Stimulated activated CD8-positive, alpha-beta memory T cell treated with anti-CD3 and anti-CD28 coated beads, Interleukin-4, amount 100 ng/mL, for 1 hour (primary cell): ENCODE measurements at places on chromosomes 2 and 18.

GRCh38 chr2:236825989-236826510 is 256.4 kb downstream of the ACKR3 start:
- no peak for DNase-seq

GRCh38 chr2:56476509-56477071 is 292.8 kb downstream of the CCDC85A start:
- DNase-seq, result no peak

- no peak for DNase-seq
These were observed 80.4 kb downstream of the LIMS1 start for GRCh38 chr2:108614659-108615058.

GRCh38 chr18:74457725-74458421 is 765 bp upstream of the DIPK1C start:
- no peak for DNase-seq

- DNase-seq, result no peak
These were observed 17.9 kb upstream of the CREB1 start for GRCh38 chr2:207511851-207512250.

DNA sequence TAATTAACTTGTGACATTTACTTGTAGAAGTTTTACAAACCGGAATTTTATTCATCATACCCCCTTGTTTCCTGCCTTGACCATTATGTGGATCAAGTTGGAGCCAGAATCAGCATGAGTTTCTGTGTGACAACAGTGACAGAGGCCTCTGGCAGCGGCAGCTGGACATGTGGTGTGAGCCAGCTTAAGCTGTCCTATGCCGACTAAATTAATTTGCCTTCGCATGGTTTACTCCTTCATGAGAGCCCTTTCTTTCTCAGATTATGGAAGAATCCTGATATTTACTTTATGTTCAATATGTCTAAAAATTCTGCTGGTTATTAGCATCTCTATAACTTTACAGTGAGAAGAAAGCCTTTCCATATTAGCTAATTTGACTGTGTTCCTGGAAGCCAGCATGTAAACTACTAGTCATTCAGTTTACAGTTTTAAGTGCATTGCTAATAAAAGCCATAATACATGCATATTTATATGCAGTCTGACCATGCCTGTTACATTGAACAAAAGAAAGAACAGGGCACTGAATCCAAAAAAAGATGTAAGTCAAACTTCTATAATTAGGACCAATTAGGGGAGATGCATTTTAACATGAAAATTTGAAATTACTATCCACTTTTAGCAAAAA is 495.8 kb upstream of the ACVR2A start:
- DNase-seq, result no peak

- DNase-seq, result no peak
These were observed 354.7 kb downstream of the PARD3B start for GRCh38 chr2:204899983-204900382.

GRCh38 chr18:58104096-58104495 is 60.1 kb downstream of the NEDD4L start:
- DNase-seq, result no peak

- DNase-seq, result no peak
These were observed 28.4 kb downstream of the HK2 start for GRCh38 chr2:74862020-74862964.

GRCh38 chr2:186027922-186028321 is 289.3 kb downstream of the FSIP2 start:
- DNase-seq, result no peak

DNA sequence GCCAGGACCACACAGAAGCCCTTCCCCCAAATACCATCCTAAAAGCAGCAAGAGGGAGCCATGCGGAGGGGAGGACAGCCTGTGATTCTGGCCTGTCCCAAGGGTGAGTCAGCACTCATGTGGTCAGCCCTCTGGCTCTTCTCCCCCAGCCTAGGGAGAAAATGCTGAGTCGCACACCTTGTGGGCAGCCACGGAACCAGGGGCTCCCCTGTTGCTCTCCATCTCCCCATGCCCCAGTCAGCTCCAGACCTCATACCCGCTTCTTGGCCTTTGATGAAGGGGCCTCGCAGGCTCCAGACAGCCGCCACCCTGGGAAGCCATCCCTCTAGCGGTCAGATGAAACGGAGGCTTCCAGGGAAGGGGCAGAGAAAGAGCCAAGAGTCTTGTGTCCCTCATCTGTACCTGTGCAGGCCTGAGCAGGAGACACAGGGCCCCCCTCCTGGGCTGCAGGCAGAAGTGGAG is 181.3 kb upstream of the SIX2 start:
- no peak for DNase-seq

DNA sequence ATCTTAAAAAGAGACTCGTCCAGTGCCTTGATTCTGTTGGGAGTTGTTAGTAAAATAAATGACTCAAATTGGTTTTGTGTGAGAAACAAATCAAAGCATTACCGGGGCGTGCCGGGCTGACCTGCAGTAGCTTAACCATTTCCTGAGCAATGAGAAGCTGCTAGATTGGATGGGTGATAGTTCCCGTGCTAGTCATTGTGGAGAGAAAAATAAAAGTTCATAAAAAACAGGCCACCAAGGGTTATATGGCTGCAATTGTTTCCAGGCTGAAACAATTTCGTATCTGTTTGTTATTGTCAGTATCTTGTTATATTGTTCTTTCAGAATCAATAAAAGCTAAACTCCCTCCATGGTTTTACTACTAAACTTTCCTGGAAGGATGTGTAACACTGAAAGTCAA is 314.4 kb downstream of the MTX2 start:
- DNase-seq, result no peak

DNA sequence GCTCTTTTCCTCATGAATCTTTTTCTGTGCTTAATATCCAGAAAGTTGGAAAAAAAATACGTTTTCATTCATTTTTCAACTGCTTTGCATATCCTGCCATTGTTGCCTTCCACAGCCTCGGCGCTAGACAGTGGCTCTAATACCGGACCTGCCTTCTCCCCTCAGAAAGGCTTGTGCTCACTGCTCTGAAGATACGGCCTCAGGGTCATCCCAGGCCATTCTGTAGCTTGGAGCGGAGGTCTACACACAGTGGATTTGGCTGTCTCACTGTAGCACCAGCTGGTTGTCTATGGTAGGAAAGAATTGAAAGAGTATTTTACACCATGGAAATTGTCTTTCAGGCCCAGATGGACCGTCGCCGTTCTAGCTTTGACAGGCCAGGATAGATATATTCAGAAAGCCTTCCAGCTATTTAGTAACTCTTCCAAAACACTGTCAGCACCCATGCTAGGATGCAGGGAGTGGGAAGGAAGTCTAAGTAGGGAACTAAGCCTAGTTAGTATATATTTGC is 242.0 kb downstream of the TMEM182 start:
- no peak for DNase-seq

GRCh38 chr2:74703373-74703772 is 49.3 kb downstream of the SEMA4F start:
- no peak for DNase-seq

- no peak for DNase-seq
These were observed 58.2 kb downstream of the ITGB6 start for GRCh38 chr2:160141912-160142311.

DNA sequence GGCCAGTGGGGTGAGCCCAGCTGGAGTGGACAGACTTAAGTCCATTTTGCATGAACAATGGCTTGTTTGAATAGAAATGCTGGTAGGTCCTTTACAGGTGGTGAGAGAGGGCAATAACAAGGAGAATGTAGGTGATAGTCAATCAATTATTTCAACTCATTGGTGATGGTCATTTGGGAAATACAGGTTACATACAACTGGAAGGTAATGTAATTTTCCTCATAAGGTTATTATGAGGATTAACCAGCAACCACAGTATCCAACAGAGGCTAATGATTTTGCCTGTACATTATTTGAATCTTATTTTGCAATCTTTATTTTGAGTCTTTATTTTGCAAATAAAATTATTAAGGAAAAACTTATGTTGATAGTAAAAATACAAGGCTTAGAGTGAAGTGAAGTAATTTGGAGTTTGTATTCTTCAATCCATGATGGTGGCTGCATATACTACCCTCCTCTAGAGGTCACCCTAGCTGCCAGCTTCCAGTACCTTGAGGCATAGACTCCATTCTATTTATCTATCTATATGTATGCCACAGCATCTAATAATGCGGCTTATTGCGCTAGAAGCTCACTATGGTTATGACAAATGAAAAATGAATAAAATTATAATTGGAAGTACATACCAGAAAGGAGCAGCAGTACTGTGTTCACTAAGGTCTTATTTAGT is 20.5 kb upstream of the HNMT start:
- no peak for DNase-seq

DNA sequence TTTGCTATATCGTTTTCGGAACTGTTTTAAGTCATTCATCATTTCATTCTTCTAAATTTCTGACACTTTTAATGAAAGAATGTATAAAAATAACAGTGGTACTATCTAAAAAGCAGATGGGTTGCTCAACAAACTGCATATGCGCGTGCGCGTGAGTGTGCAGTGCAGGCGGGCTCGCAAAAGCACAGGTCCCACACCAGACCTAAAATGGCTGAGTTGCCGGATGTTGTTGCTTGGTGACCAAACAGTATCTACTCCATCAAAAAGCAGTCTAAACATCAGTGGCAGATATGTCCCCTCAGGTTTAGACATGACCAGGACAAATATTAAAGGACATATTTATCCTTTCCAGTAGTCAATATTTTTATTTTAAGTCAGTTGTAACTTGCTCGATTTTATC is 5.1 kb downstream of the NOL4 start:
- DNase-seq, result no peak

DNA sequence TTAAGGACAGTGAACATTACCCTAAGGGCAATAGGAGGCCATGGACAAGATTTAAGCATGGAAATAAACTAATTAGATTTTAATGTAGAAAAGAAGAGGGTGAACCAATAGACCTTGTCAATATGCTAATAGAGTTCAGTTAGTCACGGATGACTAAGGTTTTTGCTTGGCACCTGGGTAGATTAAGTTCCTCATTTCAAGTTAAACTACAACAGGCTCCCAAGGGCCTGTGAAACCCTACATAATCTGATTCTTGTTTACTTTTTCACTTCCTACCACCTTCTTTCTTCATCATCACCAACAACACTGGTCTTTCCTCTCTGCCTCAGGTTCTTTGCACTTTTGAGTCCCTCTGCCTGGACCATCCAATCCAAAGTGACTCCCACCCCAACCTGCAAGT is 14.8 kb downstream of the SP110 start:
- DNase-seq, result no peak
